ENCODE measurements at places on chromosomes 11 and 22. TPM values are rescaled to one million over a fixed set of nuclear protein-coding genes. Genes with fewer than 3 reads are reported as not detected.

KAT5 gene
- total RNA-seq, result 48.8 TPM

MTFP1 gene
- 30.3 TPM for total RNA-seq

FXYD2 gene
- total RNA-seq, result 1.8 TPM

ART1 gene
- total RNA-seq, result not detected

SCGB2A2 gene
- not detected for total RNA-seq

SYNGR1 gene
- 3.7 TPM for total RNA-seq

LARGE2 gene
- total RNA-seq, result not detected

SAA2 gene
- not detected for total RNA-seq

OR51E1 gene
- not detected for total RNA-seq

Measured in endothelial cell of umbilical vein (primary cell).